Type B pancreatic cell (in vitro differentiated cells): ENCODE measurements at places on chromosomes 16 and 17. TPM values are rescaled to one million over a fixed set of nuclear protein-coding genes. Genes with fewer than 3 reads are reported as not detected.

- peaks cover 21% of the 10 kb centered on the region for H3K27me3 ChIP-seq
- H3K27ac ChIP-seq: no peak overlapping the region
- H3K4me1 ChIP-seq: peaks cover 8% of the 10 kb centered on the region
- H3K36me3 ChIP-seq: no peaks in the 10 kb centered on the region
Observed at GRCh38 chr17:51674579-51675255, 414.4 kb downstream of the UTP18 start.

GRCh38 chr16:50311891-50312501 lies 45.6 kb downstream of the ADCY7 start:
- no peak overlapping the region for H3K27ac ChIP-seq
- peaks cover 12% of the 10 kb centered on the region for H3K36me3 ChIP-seq
- H3K4me1 ChIP-seq: peaks cover 29% of the 10 kb centered on the region
- no peaks in the 10 kb centered on the region for H3K27me3 ChIP-seq
- no peak for DNase-seq

- no peaks in the 10 kb centered on the region for H3K4me1 ChIP-seq
- H3K27me3 ChIP-seq: peaks cover 27% of the 10 kb centered on the region
- no peak overlapping the region for H3K27ac ChIP-seq
- no peaks in the 10 kb centered on the region for H3K36me3 ChIP-seq
Observed at GRCh38 chr17:77528516-77529327, 388.0 kb downstream of the SEC14L1 start.

- H3K27ac ChIP-seq: peak overlapping the region; percentile 78
- DNase-seq: no peak
- peaks cover 4% of the 10 kb centered on the region for H3K27me3 ChIP-seq
- no peaks in the 10 kb centered on the region for H3K36me3 ChIP-seq
Observed at GRCh38 chr16:29710227-29711219, 31.5 kb downstream of the QPRT start.

GRCh38 chr16:27784351-27785306 lies 234.7 kb downstream of the KATNIP start:
- H3K27me3 ChIP-seq: no peaks in the 10 kb centered on the region
- H3K4me1 ChIP-seq: peaks cover 13% of the 10 kb centered on the region
- no peaks in the 10 kb centered on the region for H3K36me3 ChIP-seq
- no peak overlapping the region for H3K27ac ChIP-seq
- H3K4me3 ChIP-seq: no peak overlapping the region

SEZ6L2 gene
- 19.3 and 19.4 TPM in 2 replicates for total RNA-seq

GFAP gene
- total RNA-seq: 0.10 and 0.26 TPM in 2 replicates

TP53TG3F gene
- total RNA-seq: not detected in 2 replicates

KRT33A gene
- total RNA-seq: 0.24 and 1.9 TPM in 2 replicates

RGS11 gene
- 6.6 and 8.8 TPM in 2 replicates for total RNA-seq

CHRNE gene
- total RNA-seq: 0.27 and 0.52 TPM in 2 replicates
